ENCODE measurements at places on chromosomes 6 and 20. TPM values are rescaled to one million over a fixed set of nuclear protein-coding genes. Genes with fewer than 3 reads are reported as not detected.

Gene SLC12A5
- 13.8 TPM for total RNA-seq

Gene IBTK
- 25.8 TPM for total RNA-seq

Gene RIPPLY2
- total RNA-seq: not detected

Gene TBXT
- not detected for total RNA-seq

Gene ECT2L
- not detected for total RNA-seq

Gene ARMH2
- total RNA-seq: not detected

Gene HLA-DOA
- not detected for total RNA-seq

Gene HTR1B
- 0.19 TPM for total RNA-seq

Gene DLL1
- 0.15 TPM for total RNA-seq

Gene FLRT3
- total RNA-seq: 2.2 TPM

Gene SLC17A4
- total RNA-seq: not detected

Gene LPA
- total RNA-seq: 0.07 TPM

Gene ENPP3
- total RNA-seq: not detected

Gene TNF
- total RNA-seq: 0.14 TPM

Gene ADGRB3
- not detected for total RNA-seq

Gene SLC35F1
- not detected for total RNA-seq

Gene HDGFL1
- not detected for total RNA-seq

Gene ABCF1
- 54.0 TPM for total RNA-seq

Gene SLC2A10
- total RNA-seq: not detected

Gene PTK6
- 3.1 TPM for total RNA-seq

Gene CPXM1
- not detected for total RNA-seq

Gene PHACTR3
- 0.23 TPM for total RNA-seq

Gene RCAN2
- not detected for total RNA-seq

Gene NKX2-4
- total RNA-seq: not detected

Gene PRDM1
- 5.6 TPM for total RNA-seq

Gene FAM184A
- not detected for total RNA-seq

Gene FOXS1
- total RNA-seq: 0.17 TPM

Gene CD93
- total RNA-seq: not detected

Gene RNF146
- 10.4 TPM for total RNA-seq

Gene SLC24A3
- not detected for total RNA-seq

Gene TGIF2
- 3.7 TPM for total RNA-seq

Gene C6orf58
- not detected for total RNA-seq

Gene TEAD3
- 7.9 TPM for total RNA-seq

Gene CTAGE9
- total RNA-seq: not detected

Gene TRAPPC3L
- not detected for total RNA-seq

Gene PLG
- total RNA-seq: not detected

Gene CALHM4
- total RNA-seq: not detected

Gene CGAS
- 4.0 TPM for total RNA-seq

Gene TRIM40
- total RNA-seq: not detected

Gene ID4
- 0.71 TPM for total RNA-seq

Gene PDCD2
- 51.9 TPM for total RNA-seq

Gene RSPO4
- not detected for total RNA-seq

Gene PSORS1C1
- 4.2 TPM for total RNA-seq

Gene TRIM10
- not detected for total RNA-seq

Gene TSBP1
- total RNA-seq: not detected

All from A549 treated with Mapracorat at 1 μM for 4 hours (cell line).